ENCODE measurements at places on chromosomes 5 and 9.

DNA sequence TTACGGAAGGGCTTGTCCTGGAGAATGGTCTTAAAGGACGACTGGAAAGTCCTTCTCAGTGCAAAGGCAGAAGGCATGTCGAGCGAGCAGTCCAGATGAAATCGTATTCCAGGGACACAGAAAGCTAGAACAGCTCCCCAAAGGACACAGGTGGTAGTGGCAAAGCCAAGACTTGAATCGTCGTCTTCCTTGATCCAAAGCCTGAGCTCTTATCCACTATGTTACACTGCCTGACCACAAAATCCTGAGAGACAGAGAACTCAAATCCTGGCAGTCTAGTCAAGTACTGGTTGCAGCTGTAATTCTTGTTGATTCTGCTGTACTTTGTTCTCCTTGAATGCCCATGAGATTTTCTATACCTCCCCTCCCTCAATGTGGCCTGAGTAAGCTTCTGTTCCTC is 198.7 kb downstream of the TARS1 start:
- DNase-seq = no peak
- H3K27ac ChIP-seq = no peak overlapping the region
- no peaks in the 10 kb centered on the region for H3K4me1 ChIP-seq
- no peaks in the 10 kb centered on the region for H3K27me3 ChIP-seq
- H3K4me3 ChIP-seq = no peak overlapping the region
- no peaks in the 10 kb centered on the region for H3K36me3 ChIP-seq

GRCh38 chr9:29208670-29209069 is 1635.4 kb upstream of the C9orf72 start:
- H3K4me3 ChIP-seq = no peak overlapping the region
- H3K4me1 ChIP-seq = no peaks in the 10 kb centered on the region
- no peak for DNase-seq
- no peaks in the 10 kb centered on the region for H3K36me3 ChIP-seq
- peaks cover 5% of the 10 kb centered on the region for H3K27me3 ChIP-seq

- no peaks in the 10 kb centered on the region for H3K27me3 ChIP-seq
- H3K27ac ChIP-seq = no peak overlapping the region
- H3K4me3 ChIP-seq = no peak overlapping the region
- DNase-seq = no peak
- H3K36me3 ChIP-seq = peaks cover 48% of the 10 kb centered on the region
Observed at GRCh38 chr9:37534412-37534811, 41.8 kb downstream of the FBXO10 start.

GRCh38 chr9:73736270-73736669 is 584.6 kb downstream of the ANXA1 start:
- no peaks in the 10 kb centered on the region for H3K27me3 ChIP-seq
- H3K27ac ChIP-seq = no peak overlapping the region
- no peak overlapping the region for H3K4me3 ChIP-seq
